ENCODE measurements at places on chromosomes 7 and 10.

GRCh38 chr7:75872073-75872782 is 6.6 kb upstream of the RHBDD2 start:
- no peak for DNase-seq

DNA sequence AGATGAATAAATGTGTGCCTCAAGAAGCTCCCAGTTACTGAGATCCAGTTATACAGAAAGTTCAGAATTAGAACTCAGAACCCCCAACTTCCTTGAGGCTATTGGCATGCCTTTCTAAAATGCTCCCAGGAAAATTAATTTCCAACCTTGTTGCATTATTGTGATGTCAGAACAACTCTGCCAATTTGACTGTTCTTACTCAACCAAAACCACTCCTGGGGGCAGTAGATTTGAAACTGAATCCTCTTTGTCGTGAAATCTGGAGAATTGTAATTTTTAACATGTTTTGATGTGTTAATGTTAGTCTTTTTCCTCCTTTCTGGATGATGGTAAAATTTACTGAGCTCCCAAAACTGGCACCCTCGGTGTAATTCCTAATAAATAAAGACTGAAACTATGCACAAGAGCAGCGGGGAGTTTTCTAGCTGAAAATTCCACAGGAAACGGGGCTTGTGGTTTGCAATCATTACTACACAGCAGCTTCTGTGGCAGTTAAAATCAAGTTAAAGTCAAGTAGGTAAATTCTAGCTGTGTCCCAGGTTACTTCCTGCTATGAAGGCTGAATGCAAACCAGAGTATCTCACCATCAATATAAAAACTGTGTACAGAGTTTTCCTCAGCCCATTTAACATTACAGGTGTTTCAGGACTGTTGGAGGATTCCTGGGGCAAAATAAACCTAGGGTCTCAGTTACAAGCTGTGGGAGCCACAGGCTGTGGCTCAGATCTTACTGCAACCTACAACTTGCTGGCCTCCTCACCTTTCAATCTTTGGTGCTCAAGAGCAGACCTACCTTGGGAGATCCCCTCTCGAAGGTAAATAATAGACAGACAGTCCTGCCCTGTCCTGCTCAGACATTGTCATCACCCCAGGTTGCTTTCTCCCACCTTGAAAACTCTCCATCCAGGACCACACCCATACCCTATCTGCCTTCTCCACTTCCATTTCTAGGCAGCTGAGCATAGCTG is 156.3 kb upstream of the KMT2E start:
- DNase-seq = no peak

GRCh38 chr7:24882989-24883621 is 96.9 kb downstream of the OSBPL3 start:
- DNase-seq = no peak

GRCh38 chr7:22617166-22617565 is 109.8 kb upstream of the IL6 start:
- DNase-seq = no peak

DNA sequence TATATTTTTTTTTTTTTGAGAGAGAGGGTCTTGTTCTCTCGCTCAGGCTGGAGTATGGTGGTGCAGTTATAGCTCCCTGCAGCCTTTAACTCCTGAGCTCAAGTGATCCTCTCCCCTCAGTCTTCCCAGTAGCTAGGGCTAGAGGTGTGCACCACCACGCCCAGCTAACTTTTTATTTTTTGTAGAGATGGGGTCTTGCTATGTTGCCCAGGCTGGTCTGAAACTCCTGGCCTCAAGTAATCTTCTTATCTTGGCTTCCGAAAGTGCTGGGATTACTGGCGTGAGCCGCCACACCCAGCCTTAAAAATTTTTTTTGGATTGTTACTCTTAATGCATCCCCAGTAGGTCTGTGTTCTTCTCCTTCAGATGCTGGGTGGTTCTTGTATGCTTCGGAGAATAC is 4.2 kb downstream of the UBTD1 start:
- no peak for DNase-seq

- DNase-seq = no peak
Measured at GRCh38 chr10:105644091-105644490, 1003.0 kb downstream of the SORCS3 start.

DNA sequence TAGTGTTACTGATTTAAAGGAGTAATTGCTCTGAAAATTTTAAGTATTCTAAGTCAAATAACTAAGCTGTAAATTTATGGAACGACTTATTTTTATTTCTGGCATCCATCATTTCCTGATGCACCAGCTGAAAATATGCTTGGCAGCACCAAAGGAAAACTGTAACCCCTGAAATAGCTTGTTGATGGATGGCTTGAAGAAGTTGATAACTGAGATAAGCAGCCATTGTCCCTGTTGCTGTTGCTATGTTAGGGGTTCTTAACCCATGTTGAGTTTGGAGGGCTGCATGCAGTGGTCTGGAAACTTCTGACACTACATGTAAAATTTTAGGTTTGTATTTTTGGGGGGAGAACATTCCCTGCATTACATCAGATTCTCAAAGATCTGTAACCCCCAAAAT is 30.6 kb downstream of the RPA3 start:
- no peak for DNase-seq

DNA sequence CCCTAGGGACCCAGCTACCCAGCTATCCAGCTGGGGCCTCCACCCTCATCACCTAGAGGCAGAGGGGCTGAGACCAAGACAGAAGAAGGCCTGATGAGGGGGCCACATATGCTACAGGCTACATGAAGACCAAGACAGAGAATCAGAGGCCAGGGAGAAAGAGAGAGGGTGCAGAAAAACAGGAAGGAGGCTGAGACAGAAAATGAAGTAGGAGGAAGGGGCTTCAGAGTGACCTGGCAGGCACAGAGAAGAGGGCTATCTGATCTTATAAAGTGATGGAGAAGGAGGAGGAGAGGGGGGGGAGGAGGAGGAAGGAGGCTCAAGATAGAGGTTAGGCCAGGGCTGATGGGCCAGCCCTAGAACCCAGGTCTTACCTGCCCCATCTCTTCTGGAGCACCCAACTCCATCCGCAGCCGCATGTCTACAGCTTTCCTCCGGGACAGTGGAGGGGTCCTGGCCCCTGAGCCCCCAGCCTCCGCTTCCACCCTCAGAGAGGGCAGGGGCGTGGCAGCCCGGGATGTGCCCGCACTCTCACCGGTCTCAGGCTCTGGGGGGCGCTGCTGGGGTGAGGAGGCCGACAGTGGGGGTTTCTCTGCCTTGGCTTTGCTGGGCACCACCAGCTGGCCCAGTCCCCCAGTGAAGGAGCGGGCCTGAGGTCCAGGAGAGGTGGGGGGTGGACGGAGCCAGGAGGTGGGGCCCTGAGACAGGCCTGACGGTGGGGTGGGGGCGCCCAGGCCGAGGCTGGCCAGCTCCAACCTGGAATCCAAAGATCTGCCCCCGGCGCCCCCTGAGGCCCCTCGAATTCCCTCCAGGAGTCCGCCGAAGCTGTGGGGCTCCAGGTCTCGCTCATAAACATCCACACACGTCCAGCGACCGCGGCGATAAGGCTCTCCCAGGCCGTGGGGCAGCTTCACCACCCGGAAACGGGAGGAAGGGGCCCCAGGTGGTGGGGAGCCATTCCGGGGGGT is 1.8 kb downstream of the TSC22D4 start:
- DNase-seq = peak; percentile 86

DNA sequence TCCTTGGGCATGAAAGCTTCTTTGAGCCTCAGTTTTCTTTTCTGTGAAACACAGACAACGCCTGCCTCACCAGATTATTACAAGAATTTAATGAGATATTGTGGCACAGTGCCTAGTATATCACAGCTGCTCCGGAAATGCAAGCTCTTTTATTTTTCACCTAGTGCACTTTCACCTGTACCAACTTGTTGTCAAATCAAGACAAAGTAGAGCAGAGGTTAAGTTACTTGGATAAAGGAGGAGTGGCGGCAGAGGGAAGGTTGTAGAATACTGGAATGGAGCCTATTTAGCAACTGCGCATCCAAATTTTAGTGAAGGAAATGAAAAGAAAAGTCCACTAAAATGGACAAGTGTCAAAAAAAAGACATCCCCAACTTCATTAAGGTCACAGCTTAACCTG is 54.9 kb upstream of the RHOBTB1 start:
- DNase-seq = no peak

DNA sequence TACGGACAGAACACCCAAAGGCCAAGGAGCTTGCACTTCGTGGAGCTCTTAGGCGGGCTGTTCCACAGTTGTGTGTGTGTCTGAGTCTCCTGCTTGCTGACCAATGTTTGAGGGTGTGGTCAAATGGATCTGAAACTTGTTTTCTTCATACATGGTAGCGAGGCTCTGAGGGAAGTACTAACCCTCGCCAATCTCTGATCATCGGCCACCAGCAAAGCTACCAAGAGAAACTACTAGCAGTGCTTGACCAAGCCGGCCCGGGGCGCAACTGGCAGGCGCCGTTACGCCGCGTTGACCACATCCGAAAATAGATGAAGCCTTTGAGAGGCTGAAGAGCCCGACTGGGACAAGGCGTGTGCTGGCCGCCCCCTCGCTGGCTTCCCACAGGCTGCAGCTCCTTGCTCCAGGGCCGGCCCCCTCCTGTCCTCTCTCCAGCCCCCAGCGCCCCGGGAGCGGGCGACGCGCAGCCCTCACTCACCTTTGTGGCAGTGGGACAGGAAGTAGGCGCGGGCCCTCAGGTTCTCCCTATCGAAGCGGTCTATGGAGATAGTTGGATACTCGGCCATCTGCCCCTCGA is 384 bp downstream of the DCLRE1C start:
- DNase-seq = peak; percentile 78

- DNase-seq = peak; percentile 69
Measured at GRCh38 chr7:102468478-102469350, 3.9 kb downstream of the LRWD1 start.

DNA sequence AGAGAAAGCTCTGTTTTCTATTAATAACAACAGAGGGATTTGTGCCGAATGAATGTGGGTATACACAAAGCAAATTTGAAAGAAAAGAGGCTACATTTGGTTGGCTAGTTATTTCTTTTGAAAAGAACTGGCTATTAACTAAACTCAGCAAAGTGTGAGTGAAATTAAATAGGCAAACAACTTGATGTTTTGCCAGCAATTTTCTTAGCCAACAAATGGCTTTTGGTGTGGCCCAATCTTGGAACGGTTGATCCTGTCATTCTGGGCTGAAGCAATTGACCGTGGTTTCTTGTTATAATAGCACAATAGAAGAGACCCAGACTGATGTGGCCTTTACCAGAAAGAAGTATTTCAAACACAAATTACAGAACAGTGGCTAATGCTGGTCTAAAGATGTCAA is 898.6 kb downstream of the KCNMA1 start:
- no peak for DNase-seq

DNA sequence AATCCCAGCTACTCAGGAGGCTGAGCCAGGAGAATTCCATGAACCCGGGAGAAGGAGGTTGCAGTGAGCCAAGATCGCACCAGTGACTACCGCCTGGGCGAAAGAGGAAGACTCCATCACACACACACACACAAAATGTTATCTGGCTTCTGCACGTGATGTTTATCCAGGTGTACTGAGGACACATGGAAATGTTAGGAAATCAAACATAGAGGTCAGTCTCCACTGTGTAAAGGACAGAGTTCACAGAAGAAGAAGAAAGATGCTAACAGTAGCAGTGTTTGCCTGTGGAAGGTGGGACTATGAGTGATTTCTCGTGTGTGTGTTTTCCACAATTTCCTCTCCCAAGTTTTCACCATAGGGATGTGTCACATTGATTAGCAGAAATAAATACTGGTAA is 256.9 kb downstream of the ELMO1 start:
- DNase-seq = no peak

DNA sequence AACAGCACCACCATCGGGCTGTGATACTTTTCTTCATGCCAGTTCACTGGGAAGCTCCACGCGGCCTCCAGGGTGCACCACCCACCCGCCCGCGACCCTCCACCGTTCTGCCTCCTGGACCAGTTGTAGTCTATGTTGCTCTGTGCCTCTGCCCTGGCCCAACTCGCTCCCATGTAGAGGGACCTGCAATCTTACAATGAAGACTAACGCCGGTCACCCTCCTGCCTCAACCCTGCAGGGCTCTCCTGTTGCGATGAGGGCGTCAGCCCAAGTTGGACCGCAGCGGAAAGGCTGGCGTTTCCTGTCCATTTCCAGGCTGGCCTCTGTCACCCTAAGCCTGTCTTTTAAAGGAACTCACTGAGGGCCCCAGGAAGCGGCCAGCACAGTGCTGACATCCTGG is 34.9 kb downstream of the IL15RA start:
- DNase-seq = peak; percentile 49

- no peak for DNase-seq
Measured at GRCh38 chr7:98930921-98931320, 52.6 kb downstream of the TRRAP start.

DNA sequence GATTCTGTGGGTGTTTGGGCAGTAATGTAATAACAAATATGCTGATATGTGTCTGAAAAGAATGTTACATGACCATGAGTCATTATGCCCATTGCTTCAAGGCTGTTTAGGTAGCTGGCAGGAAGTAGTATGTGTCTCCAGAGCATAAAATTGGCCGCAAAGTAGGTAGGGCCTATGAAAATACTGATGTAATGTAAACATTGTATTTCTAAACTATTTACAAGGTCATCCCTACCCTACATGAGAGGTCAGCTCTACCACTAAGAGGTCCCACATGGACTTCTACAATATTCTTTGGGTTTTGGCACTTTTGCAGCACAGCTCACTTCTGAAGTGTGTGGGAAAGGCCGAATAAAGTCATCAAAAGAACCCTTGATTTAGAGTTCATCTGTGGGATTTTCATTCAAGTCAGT is 301.9 kb downstream of the AHR start:
- DNase-seq = no peak

GRCh38 chr10:48792121-48792520 is 107.4 kb downstream of the WDFY4 start:
- no peak for DNase-seq

GRCh38 chr7:22351329-22351692 is 5.6 kb downstream of the RAPGEF5 start:
- no peak for DNase-seq

DNA sequence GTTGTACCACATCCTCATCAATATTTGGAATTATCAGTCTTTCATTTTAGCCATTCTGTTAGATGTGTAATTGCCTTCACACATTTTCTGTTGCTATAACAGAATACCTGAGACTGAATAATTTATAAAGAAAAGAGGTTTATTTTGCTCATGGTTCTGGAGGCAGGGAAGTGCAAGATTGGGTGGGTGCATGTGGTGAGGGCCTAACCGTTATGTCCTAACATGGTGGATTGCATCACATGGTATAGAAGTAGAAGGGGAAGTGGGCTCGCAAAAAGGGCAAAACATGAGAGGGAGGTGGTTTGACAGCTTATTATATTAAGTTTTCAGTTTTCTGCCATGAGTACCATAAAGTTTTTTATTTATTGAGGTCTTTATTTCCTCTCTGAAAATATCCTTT is 452.0 kb downstream of the ARL4A start:
- DNase-seq = no peak

GRCh38 chr7:49486974-49487829 is 286.2 kb upstream of the VWC2 start:
- DNase-seq = peak; percentile 2

DNA sequence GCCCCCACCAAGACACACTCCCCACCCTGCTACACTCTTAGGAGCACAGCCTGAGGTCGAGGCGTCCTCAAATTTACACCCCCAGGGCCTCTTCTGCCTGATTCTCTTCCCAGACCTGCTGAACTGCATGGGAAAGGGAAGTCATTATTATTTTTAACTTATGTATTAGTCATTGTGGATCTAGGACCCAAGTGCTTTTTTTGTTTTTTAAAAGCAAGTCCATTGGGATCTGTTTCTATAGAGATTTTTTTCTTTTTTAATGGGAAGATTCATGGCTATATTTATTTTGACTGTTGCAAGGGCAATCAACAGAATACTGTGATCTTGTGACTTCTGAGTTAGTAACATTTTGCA is 203.8 kb downstream of the ZMYND11 start:
- DNase-seq = peak; percentile 18

- no peak for DNase-seq
Measured at GRCh38 chr7:110766864-110767263, 324.1 kb upstream of the LRRN3 start.

GRCh38 chr7:27689591-27690164 is 27.0 kb upstream of the HIBADH start:
- DNase-seq = peak; percentile 81

All from H7 (cell line).